Natural killer cell (primary cell): ENCODE measurements at places on chromosomes 5 and 9. TPM values are rescaled to one million over a fixed set of nuclear protein-coding genes. Genes with fewer than 3 reads are reported as not detected.

CCL27 gene
- not detected for total RNA-seq

DNA sequence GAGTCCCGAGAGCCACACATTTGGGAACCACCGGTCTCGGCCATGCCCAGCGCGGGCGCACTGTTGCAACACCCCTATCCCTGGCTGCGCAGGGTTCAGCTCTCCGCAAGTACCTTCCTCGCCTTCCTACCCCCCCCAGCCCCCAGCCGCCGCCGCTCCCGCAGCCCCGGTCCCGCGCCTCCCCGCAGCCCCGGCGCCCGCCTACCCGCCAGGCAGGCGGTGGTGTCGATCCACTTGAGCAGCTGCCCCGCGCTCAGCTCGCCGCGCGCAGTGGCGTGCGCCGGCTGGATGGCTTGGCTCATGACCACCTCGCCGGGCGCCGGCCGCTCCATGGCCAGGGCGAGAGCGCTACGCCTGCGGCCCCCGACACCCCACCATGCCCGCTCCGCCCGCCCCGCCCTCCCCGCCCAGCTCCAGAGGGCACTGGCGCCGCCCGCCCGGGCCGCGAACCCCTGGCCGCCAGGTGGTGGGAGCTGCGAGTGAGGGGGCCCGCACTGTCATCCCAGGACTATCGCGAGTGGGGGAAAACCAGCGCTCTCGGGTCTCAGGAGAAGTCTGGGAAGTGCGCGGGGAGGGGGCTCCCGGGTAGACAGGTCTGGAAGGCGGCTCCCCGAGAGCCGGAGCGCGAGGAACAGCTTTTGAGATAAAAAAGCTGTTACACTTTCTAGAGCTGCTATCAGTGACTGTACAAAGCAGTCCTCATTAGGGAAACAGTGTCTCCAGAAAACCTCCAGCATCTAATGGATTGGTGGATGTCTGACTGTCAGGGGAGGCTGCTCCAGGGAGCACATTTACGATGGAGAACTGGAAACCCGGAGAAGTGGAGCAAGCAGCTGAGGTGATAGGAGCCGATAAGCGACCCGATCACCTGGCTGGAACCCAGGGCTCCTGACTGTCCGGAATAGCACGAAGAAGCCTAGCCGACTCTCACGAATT lies at the start of gene ACOT12:
ACOT12 (minus strand) TSS at position 352 of the 936 bp plus-strand sequence; CDS start at position 332, 20 bp downstream.
- no peak within 1 kb of the TSS for H3K4me3 ChIP-seq
- no peak within 1 kb of the TSS for H3K27ac ChIP-seq
- peaks cover 2% of the 10 kb centered on the region for H3K4me1 ChIP-seq
- H3K27me3 ChIP-seq, result peaks cover 31% of the 10 kb centered on the region
- no peaks in the 10 kb centered on the region for H3K36me3 ChIP-seq
- DNase-seq, result no peak

DNA sequence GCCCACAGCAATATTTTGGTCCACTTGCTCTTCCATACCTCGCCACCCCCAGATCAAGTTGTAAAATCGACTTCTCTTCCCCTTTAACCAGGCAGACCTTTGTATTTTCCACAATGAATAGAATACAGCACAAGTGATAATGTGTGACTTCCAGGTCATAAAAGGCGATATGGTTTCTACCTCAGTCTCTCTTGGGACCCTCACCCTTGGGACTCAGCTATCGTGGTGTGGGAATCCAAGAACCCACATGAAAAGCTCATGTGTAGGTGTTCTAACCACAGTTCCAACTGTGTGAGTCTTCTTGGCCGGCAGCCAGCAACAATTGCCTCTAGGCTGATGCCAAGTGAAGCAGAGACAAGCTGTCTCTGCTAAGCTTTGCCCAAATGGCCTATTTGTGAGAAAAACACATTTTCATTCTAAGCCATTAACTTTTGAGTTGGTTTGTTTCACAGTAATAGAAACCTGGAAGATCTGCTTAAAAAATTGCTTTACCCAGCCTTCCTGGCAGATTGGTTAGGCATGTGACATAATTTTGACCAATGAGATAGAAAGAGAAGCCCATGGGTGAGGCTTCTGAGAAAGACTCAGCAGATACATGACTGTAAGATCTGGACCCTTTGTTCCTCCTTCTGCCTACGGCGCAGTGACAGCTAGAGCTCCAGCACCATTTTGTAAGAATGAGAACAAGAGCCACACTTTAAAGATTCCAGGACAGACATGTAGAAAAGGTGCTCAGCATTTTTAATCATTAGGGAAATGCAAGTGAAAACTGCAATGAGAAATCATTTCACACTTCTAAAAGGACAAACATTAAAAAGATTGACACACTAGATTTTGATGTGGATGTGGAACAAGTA lies 18.3 kb upstream of the MLLT3 start:
- no peaks in the 10 kb centered on the region for H3K27me3 ChIP-seq
- no peak overlapping the region for H3K27ac ChIP-seq
- peak; percentile 20 for DNase-seq
- H3K36me3 ChIP-seq, result no peaks in the 10 kb centered on the region

DNA sequence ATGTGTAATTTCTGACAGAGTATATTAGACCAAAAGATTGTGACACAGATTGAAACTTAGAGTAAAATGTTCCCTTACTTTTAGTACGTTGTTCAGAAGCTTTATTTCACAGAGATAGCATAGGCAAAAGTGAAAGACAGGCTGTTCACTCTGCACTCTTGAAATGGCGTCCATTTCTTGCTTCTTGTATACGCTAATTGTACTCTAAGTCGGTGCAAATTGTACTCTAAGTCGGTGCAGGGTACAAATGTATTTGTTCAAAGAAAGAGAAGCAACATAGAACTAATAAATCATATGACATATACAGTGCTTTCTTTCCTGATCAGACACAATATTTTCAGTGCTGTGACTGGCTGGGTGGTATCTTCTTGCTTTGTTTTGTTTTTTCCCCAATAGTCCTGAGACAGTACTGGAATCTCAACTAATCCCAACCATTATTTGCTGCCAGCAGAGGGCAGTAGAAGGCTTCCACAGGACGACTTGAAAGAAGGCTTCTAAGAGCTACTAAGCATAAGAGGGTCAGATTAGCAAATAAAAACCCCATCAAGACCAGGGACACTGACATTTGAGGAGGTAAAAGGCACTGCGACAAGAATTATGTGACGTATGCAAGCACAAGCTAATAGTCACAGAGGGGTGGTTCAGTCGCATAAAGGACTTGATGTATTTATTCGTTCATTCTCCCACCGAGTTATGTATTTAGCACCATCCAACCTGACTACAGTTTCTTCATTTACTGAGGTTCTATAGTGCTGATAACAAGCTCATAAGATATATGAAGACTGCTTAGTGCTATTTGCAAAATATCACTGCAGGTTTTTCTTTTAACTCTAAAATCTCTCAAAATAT lies 831.8 kb downstream of the TAF11L14 start:
- no peaks in the 10 kb centered on the region for H3K4me1 ChIP-seq
- H3K27ac ChIP-seq, result no peak overlapping the region
- H3K4me3 ChIP-seq, result no peak overlapping the region
